Keratinocyte (primary cell): ENCODE measurements at places on chromosomes 5 and 9. TPM values are rescaled to one million over a fixed set of nuclear protein-coding genes. Genes with fewer than 3 reads are reported as not detected.

LRRC70 gene
- 0.21 to 0.34 TPM (median 0.22 TPM) in 3 replicates for polyA plus RNA-seq

GPR21 gene
- polyA plus RNA-seq = 0.14 to 0.25 TPM in 2 of 3 replicates, not detected in the other

PTPRD gene
- polyA plus RNA-seq = 0.10 to 0.81 TPM (median 0.14 TPM) in 3 replicates

SLIT3 gene
- polyA plus RNA-seq = 2.4 to 10.1 TPM (median 3.1 TPM) in 3 replicates

ELOVL7 gene
- 7.5 to 12.6 TPM (median 12.0 TPM) in 3 replicates for polyA plus RNA-seq

BARX1 gene
- not detected in 3 replicates for polyA plus RNA-seq

LYRM7 gene
- polyA plus RNA-seq = 2.3 to 5.5 TPM (median 3.3 TPM) in 3 replicates

DOCK2 gene
- 0.17 to 0.24 TPM (median 0.21 TPM) in 3 replicates for polyA plus RNA-seq

CTSL gene
- 94.0 to 121 TPM (median 116 TPM) in 3 replicates for polyA plus RNA-seq

SH2D3C gene
- 0.12 to 0.21 TPM in 2 of 3 replicates, not detected in the other for polyA plus RNA-seq
